Vagina (tissue), 2 donors: ENCODE measurements at places on chromosomes 7 and 10. TPM values are rescaled to one million over a fixed set of nuclear protein-coding genes. Genes with fewer than 3 reads are reported as not detected.

MYH16 gene
- not detected for total RNA-seq

ZNF425 gene
- total RNA-seq, result 2.9 TPM

CHRM2 gene
- total RNA-seq, result 1.2 TPM

CALHM3 gene
- total RNA-seq, result not detected

BBS9 gene
- total RNA-seq, result 31.2 TPM

- H3K27me3 ChIP-seq, result no peaks in the 10 kb centered on the region
- no peaks in the 10 kb centered on the region for H3K36me3 ChIP-seq
- H3K4me3 ChIP-seq, result no peak overlapping the region
- no peak overlapping the region for H3K27ac ChIP-seq
- no peak for DNase-seq
These were observed 111.4 kb upstream of the JCAD start for GRCh38 chr10:30170814-30171213.

GRCh38 chr7:87173471-87173870 is 21.2 kb downstream of the DMTF1 start:
- H3K4me1 ChIP-seq, result no peaks in the 10 kb centered on the region
- peaks cover 82% of the 10 kb centered on the region for H3K36me3 ChIP-seq
- H3K4me3 ChIP-seq, result no peak overlapping the region

DNA sequence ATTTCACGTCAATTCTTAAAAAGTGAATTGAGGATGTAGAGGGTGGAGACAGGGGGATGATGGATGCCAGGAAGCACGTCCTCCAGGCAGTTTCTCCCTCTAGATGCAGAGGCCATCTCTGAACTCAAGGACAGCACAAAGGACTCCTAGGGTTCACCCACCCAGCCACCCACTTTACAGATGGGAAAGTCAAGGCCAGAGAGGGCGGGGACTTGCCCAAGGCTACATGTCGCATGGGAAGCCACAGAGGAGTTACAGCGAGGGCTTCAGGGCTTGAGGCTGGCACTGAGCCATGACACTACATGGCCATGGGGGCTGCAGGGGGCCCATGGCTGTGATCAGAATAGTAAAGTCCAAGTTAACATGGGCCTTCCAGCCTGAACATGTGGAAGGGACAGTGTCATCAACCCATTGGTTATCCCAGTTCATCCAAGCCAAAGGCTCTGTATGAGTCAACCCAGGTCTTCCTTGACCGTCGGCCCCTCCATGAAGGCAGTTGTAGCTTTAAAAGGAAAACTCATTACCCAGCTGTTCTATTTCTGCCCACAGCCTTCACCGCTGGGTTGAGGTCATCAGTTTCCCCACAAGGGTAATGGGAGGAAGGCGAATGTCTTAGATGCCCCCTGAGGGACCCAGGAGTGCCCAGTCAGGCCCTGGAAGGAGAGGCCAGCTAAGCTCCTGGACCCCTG is 24.3 kb upstream of the KPNA7 start:
- H3K36me3 ChIP-seq, result no peaks in the 10 kb centered on the region
- no peak overlapping the region for H3K4me3 ChIP-seq
- no peak for DNase-seq
- no peaks in the 10 kb centered on the region for H3K27me3 ChIP-seq

DNA sequence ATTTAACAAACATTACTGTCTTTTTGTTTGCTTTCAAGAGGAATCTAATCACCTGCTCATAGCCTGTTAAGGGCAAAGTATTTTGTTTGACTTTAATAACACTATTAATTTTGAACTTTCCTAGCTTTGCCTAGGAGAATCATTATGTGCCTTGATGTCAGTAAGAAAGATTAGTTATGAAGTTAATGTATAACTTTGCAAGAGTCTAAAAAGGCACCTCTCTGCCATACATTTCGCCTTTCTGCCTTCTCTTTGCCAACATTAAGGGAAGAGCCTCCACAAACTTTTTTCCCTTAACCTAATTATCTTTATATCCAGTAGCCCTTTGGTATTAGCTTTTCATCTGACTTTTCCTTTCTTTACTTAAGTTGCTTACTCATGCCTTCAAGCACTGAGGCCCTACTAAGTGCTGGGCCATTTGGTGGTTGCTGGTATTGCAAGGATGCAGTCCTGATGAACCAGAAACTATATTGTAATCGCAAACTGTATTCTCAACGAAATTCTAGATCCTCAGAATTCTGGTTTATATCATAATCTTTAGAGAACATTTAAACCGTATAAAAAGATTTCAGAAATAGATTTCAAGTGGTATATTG is 108.5 kb downstream of the SND1 start:
- H3K27ac ChIP-seq, result no peak overlapping the region
- H3K4me1 ChIP-seq, result no peaks in the 10 kb centered on the region
- no peaks in the 10 kb centered on the region for H3K27me3 ChIP-seq
- H3K4me3 ChIP-seq, result no peak overlapping the region

DNA sequence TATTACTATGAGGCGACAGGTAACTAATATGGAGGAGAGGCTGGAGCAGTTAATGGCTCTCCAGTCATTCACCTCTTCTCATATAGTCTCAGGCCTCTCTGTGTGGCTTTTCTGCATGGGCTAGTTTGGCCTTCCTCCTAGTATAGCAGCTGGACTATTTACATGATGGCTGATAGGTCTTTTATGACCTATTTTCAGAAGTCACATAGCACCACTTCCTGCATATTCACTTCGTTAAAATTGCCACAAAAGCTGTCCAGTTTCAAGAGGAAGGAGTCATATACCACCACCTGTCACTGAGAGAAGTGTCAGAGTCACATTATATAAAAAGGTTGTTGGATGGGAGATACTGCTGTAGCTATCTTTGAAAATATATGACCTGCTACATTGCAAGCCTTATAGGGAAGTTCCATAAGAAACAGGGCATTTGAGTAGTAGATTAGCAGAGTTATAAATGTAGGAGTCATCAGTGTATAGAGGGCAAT is 8.0 kb upstream of the DMTF1 start:
- no peak overlapping the region for H3K4me3 ChIP-seq
- no peak overlapping the region for H3K27ac ChIP-seq
- no peaks in the 10 kb centered on the region for H3K36me3 ChIP-seq
- H3K4me1 ChIP-seq, result no peaks in the 10 kb centered on the region
- no peak for DNase-seq

GRCh38 chr7:130216025-130216424 is 8.4 kb downstream of the SSMEM1 start:
- no peak for DNase-seq
- H3K36me3 ChIP-seq, result no peaks in the 10 kb centered on the region
- H3K4me3 ChIP-seq, result no peak overlapping the region

DNA sequence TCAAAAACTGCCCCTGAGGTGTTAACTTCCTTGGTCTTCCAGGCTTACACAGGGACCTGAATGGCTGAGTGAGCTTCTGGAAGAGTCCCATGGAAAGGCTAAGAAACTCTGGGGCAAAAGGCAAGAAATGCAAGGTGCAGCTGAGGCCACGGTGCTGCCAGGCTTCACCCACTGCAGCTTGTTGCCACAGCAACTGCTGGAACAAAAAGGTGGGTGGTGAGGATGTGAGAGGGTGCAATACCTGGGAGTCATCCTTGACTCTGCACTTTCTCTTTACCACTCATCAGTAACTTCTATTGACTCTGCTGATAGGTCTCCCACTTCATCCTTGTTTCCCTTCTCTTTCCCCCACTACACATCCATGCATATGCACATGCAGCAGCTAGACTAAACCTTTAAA is 258.6 kb downstream of the BMPER start:
- no peaks in the 10 kb centered on the region for H3K36me3 ChIP-seq
- H3K4me1 ChIP-seq, result no peaks in the 10 kb centered on the region
- no peak overlapping the region for H3K27ac ChIP-seq
- DNase-seq, result no peak
- H3K4me3 ChIP-seq, result no peak overlapping the region

GRCh38 chr7:84013616-84014240 is 180.9 kb downstream of the SEMA3A start:
- H3K27me3 ChIP-seq, result no peaks in the 10 kb centered on the region
- no peaks in the 10 kb centered on the region for H3K36me3 ChIP-seq
- no peaks in the 10 kb centered on the region for H3K4me1 ChIP-seq
- H3K27ac ChIP-seq, result no peak overlapping the region

DNA sequence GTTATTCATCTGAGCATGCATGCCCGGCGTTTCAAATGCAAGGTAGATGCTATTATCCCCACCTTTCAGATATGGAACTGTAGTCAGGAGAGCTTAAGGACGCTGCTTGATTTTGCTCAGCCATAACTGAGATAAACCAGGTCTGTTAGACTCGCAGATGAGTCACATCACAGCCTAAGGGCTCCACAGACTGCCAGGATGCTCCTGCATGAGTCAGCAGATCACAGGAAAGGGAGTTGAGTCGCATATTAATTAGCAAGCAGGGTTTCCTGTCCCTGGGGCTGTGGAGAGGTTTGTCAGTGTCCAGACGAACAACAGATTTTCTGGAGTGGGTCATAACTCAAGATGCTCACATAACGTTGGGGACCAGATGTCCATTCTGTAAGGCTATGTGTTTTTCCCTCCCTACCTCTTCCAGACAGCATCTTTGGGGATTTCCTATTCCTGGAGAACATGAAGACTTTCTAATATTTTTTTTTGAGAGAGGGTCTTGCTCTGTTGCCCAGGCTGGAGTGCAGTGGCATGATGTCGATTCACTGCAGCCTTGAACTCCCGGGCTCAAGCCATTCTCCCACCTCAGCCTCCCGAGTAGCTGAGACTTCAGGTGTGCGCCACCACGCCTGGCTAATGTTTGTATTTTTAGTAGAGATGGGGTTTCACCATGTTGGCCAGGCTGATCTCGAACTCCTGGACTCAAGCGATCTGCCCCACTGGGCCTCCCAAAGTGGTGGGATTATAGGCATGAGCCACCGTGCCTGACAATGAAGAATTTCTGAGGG is 36.7 kb downstream of the PFKFB3 start:
- DNase-seq, result no peak
- no peaks in the 10 kb centered on the region for H3K4me1 ChIP-seq
- no peaks in the 10 kb centered on the region for H3K27me3 ChIP-seq
- H3K27ac ChIP-seq, result no peak overlapping the region
- no peak overlapping the region for H3K4me3 ChIP-seq

DNA sequence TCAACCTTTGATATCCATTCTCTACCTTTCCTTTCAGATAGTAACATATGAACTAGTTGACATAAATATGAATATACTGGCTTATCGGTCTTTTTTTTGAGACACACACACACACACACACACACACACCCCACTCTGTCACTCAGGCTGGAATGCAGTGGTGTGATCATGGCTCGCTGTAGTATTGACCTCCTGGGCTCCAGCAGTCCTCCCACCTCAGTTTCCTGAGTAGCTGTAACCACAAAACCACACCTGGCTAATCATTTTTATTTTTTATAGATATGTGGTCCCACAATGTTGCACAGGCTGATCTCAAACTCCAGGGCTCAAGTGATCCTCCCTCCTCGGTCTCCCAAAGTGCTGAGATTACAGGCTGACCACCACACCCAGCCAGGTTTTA is 14.2 kb upstream of the NT5C3A start:
- no peaks in the 10 kb centered on the region for H3K36me3 ChIP-seq
- H3K27me3 ChIP-seq, result no peaks in the 10 kb centered on the region
- H3K4me1 ChIP-seq, result no peaks in the 10 kb centered on the region
- H3K27ac ChIP-seq, result no peak overlapping the region

GRCh38 chr7:36207451-36208291 is 54.6 kb downstream of the EEPD1 start:
- H3K27ac ChIP-seq, result peak overlapping the region; percentile 42
- H3K27me3 ChIP-seq, result no peaks in the 10 kb centered on the region
- H3K36me3 ChIP-seq, result no peaks in the 10 kb centered on the region
- no peak overlapping the region for H3K4me3 ChIP-seq

- H3K36me3 ChIP-seq, result peaks cover 11% of the 10 kb centered on the region
- H3K27ac ChIP-seq, result no peak overlapping the region
- no peaks in the 10 kb centered on the region for H3K27me3 ChIP-seq
- no peak overlapping the region for H3K4me3 ChIP-seq
These were observed 2.3 kb downstream of the ERLIN1 start for GRCh38 chr10:100183481-100183880.

GRCh38 chr7:28497009-28497408 is 84.7 kb downstream of the CREB5 start:
- DNase-seq, result no peak
- no peak overlapping the region for H3K27ac ChIP-seq
- H3K4me3 ChIP-seq, result no peak overlapping the region
- H3K27me3 ChIP-seq, result no peaks in the 10 kb centered on the region
- no peaks in the 10 kb centered on the region for H3K36me3 ChIP-seq

- no peak for DNase-seq
- H3K4me1 ChIP-seq, result no peaks in the 10 kb centered on the region
- H3K27ac ChIP-seq, result no peak overlapping the region
- H3K27me3 ChIP-seq, result no peaks in the 10 kb centered on the region
These were observed 197.1 kb downstream of the DOCK4 start for GRCh38 chr7:112009081-112009480.
